ENCODE measurements at places on chromosomes 3 and 15. TPM values are rescaled to one million over a fixed set of nuclear protein-coding genes. Genes with fewer than 3 reads are reported as not detected.

DNA sequence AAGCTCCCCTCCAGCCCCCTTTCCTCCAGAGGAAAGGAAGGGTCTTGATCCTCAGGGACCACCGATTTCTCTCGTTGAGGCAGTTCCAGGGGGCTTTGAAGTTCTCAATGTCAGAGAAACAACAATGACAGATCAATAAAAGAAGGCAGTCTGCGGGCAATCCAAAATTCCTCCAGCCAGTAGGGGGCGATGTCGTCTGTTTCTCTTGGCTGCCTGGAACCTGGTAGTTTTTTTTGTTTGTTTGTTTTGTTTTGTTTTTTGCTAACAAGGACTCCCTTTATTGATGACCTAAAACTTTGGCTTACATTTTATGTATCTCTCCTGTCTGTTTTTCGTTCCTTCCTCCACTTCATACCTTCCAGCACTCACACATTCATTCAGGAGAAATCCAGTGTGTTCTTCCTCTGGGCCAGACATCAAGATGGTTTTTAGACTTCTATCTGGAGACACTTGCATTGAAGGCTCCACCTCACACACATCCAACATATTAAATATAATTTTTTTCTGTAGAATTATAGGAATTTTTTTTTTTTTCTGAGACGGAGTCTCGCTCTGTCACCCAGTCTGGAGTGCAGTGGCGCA, 276.6 kb downstream of the RPLP1 start:
- peak; percentile 58 for DNase-seq

The OSBPL10 gene
- 0.15 TPM for polyA plus RNA-seq

- no peak for DNase-seq
Observed at GRCh38 chr3:126351086-126351770, 6.0 kb downstream of the KLF15 start.

The CA12 gene
- polyA plus RNA-seq = not detected

DNA sequence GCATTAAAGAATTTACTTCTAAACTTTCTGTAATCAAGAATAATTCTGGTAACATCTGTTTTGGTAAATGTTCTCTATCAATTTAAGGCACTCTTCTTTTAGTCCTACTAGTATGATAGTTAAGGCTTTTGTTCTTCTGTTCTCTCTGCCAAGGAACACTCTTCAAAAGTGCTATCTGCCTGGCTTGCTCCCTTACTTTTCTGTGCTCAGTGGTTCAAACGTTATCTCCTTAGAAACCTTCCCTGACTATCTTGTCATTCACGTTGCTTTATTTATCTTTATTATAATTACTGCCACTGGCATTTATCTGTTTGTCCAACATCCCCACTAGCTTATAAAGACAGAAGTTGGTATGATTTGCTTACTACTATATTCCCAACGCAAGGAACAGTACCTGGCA, 59.2 kb downstream of the RFX7 start:
- no peak for DNase-seq

- peak; percentile 11 for DNase-seq
Observed at GRCh38 chr3:146189519-146190173, 28.7 kb upstream of the PLOD2 start.

The GALNT15 gene
- polyA plus RNA-seq = not detected

The CHCHD6 gene
- polyA plus RNA-seq = 15.1 TPM

GRCh38 chr3:149366941-149367840, 10.3 kb downstream of the TM4SF1 start:
- no peak for DNase-seq

DNA sequence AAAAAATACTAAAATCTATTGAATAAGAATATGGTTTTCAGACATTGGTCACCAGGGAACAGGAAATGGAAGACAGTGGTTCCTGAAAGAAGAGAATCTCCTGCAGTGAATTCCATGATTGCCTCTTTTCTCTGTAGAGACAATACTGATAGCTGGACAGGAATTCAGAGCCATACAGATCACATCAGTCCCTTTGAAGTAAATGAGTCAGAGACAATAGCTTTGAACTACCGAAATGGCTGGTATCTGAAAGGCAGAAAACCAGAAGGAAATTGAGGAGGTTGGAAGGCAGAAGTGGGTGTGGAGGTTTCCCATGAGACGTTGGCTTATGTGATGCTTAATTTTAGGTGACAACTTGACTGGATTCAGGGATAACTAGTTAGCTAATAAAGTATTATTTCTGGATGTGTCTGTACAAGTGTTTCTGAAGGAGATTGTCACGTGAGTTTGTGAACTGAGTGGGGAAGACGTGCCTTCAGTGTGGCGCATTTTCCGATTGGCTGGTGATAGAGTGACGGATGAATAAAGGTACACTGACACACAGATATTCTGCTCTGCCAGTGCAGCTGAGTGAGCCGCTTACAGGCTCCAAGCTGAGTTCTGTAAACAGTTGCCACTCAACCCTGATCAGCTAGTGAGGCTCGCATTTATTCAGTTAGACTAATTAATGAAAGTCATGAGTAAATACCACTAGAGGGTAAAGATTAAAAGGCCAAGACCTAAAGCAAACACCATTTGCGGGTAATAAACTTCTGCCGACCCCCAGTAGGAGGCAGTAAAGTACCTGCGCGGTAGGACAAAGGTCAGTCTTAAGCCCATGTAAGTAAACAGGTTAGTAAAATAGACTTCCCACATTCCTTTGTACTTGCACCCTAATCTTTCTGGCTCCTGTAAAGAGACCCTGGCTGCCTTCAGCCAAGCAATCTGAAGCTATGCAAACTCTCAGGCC, 1298.6 kb downstream of the SI start:
- DNase-seq = no peak

GRCh38 chr3:77795013-77795412, 755.1 kb downstream of the ROBO2 start:
- no peak for DNase-seq

DNA sequence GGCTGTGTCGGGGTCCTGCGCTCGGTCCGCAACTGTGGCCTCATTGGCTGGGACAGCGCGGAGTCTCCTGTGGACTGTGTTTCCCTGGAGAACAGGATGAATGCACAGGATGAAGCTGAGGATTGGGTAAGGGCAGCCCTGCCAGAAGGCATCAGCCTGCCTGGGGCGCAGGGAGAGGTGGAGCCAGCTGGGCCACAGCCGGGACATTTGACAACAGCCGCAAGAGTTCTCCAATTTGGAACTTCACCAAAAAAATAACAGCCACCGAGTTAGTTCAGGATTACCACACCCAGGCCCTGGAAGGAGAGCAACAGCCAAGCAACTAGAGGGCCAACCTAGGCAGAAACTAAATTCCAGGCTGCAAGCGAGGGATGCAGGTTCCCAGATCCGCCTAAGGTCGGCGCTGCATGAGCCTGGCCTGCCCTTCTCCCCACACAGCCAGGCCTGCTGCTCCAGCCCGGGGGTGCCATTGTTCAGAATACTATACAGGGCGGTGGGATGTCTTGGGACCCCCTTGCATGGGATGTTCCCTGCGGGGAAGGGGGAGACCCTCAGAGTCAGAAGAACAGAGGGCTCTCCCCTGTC, 229.3 kb downstream of the OCA2 start:
- DNase-seq = no peak

The CADPS gene
- polyA plus RNA-seq = not detected

The SPSB4 gene
- polyA plus RNA-seq = not detected

The GOLGA8O gene
- polyA plus RNA-seq = not detected

GRCh38 chr15:90697175-90697574, 20.0 kb upstream of the BLM start:
- DNase-seq = no peak

- no peak for DNase-seq
Observed at GRCh38 chr15:65926899-65927298, 57.6 kb downstream of the RAB11A start.

GRCh38 chr3:126053513-126053912, 30.4 kb downstream of the SLC41A3 start:
- DNase-seq = no peak

DNA sequence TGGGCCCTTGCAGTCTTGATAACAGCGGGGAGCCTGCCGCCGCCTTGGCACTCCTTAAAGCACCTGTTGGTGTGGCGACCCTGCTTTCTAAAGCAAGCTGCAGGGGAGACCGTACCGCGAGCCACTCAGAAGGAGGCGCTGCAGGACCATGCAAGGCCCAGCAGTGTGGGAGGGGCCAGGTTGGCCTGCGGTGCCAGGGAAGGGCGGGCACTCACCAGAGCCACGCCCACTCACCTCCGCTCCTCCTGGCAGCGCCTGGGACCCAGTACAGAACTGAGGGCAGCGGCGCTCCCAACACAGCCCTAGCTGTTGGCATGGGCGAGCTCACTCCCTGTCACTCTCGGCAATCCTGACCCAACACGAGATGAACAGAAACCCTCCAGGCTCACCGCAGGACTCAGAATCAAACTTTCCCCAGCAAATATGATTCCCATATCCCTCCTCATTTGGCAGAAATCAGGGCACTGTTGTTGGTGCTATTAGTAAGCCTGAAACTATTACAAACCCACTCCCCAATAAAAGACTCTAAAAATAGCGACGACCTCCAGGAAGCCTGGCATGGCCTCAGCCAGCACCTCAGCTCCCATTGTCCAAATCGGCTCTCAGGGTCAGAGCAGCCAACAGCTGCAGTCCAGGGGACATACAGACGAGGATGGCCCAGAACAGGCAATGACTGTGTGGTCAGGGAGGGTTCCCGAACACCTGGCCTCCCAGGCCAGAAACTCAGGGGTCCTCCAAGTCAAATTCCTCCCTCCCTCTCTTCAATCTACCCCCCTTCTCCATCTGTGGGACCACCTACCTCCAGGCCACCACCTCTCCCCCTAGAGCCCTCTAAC, 77.2 kb downstream of the TBC1D2B start:
- peak; percentile 79 for DNase-seq

DNA sequence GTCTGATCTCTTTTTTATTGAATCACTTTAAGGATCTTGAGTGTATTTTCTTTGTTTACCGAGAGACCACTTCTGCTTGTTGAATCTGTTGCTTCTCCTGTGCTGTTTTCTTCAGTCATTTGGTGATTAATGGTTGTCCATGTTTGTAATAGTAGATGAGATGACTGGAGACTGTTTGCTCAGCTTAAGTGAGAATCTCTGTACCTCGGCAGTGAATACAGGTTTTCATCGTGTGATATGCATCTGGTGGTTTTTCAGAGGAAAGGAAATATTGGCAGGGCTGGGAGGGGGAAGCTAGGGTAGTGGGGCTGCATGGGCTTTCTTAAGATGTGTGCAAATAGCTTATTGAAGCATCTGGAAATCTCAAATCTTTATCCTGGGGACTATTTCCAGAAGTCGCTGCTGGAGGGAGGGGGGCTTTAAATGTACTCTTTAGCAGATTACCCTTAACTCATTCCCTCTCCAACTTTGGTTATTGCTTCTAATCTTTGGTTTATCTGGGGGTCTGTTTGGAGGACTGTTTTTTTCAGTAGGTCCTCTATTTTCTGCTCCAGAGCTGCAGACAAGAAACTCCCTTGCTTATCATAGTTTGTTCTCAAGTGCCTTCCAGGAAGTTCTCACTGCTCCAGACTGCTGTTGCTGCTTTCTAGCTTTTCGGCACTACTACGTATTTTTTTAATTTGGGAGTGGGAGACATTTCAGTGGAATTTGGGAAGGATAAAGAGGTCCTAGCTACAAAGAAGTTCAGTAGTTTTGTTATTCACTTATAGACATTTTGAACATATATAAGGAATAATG, 19.4 kb downstream of the CMTM8 start:
- no peak for DNase-seq

- no peak for DNase-seq
Observed at GRCh38 chr3:118144919-118145318, 889.7 kb downstream of the IGSF11 start.

DNA sequence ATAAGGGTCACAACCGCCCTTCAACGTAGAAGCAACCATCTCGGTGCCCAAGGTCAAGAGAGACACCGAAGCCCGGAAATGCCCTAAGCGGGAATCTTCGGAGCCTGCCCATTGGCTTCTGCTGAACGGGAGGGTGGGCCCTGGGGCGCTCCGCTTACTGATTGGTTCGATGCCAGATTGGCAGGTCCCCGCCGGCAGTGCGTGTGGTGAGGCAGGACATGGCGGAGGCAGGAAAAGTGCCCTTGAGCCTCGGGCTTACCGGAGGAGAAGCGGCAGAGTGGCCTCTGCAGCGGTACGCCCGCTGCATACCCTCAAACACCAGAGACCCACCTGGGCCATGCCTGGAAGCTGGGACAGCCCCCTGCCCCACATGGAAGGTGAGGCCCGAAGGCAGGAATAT, at the start of gene REC114:
TSS of gene REC114 (plus strand) at position 197 of the 400 bp plus-strand sequence. CDS start at position 219, 22 bp downstream.
- DNase-seq = no peak

The CEP97 gene
- polyA plus RNA-seq = 3.8 TPM

GRCh38 chr15:93070132-93070531, 18.9 kb downstream of the RGMA start:
- DNase-seq = no peak

GRCh38 chr3:139629033-139629432, 48.7 kb downstream of the NMNAT3 start:
- no peak for DNase-seq

GRCh38 chr3:191047930-191048329, 151.1 kb upstream of the OSTN start:
- no peak for DNase-seq

- DNase-seq = no peak
Observed at GRCh38 chr3:177802151-177802900, 605.0 kb upstream of the TBL1XR1 start.

Measured in naive thymus-derived CD4-positive, alpha-beta T cell (primary cell).